ENCODE measurements at places on chromosomes 6 and 20. TPM values are rescaled to one million over a fixed set of nuclear protein-coding genes. Genes with fewer than 3 reads are reported as not detected.

EBF4 gene
- total RNA-seq = 0.57 TPM

SAMD10 gene
- 0.28 TPM for total RNA-seq

TRIM31 gene
- not detected for total RNA-seq

KIF13A gene
- total RNA-seq = 72.6 TPM

WFDC5 gene
- total RNA-seq = not detected

SCUBE3 gene
- total RNA-seq = 1.8 TPM

ULBP2 gene
- total RNA-seq = 2.6 TPM

MCM3 gene
- 14.1 TPM for total RNA-seq

PBOV1 gene
- total RNA-seq = not detected

Data from smooth muscle cell of bladder (primary cell).